ENCODE measurements at places on chromosomes 12 and 14.
A peak's percentile ranks its signal among the peaks of the same experiment; 100 is the strongest.

DNA sequence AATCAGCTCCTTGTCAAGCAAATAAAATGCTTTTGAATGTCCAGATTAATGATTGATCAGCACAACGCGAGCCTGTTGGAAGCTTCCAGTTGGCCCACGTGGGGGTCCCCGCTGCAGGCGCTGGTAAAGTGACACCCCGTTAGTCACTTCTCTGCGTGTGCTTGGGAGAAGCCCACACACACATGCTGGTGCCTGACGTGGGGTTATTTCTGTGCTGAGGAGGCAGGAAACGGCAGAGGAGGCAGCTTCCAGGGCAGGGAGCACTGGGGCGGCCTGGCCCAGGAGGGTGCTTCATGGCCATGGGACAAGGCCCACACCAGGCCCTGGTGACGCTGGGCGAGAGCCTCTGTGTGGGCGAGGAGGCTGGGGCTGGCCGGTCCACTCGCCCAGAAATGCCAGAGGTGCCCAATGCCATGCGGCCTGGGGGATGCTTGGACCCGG lies 101.5 kb downstream of the KIF26A start:
- DNase-seq, result no peak

- no peak for DNase-seq
Observed at GRCh38 chr14:105467942-105468471, 6.6 kb upstream of the CRIP2 start.

GRCh38 chr12:106428384-106428783 lies 70.8 kb downstream of the POLR3B start:
- DNase-seq, result no peak

DNA sequence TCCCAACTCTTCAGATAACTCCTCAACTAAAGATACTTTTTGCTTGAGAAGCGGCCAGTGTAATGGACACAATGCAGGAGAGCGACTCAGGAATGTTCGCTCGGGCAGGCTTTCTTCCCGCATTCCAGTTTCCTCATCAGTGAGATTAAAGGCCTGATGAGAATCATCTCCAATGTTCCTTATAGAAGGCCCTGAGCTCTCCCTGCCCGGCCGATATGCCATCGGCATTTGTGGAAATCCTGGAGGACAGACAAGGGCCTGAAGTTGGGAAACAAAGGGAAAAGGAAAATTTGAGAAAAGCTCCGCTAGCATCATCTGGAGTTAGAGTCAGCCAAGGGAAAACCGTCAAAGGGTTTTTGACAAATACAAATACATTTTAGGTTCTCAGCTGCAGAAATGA lies 38.0 kb upstream of the FOXN3 start:
- DNase-seq, result no peak

DNA sequence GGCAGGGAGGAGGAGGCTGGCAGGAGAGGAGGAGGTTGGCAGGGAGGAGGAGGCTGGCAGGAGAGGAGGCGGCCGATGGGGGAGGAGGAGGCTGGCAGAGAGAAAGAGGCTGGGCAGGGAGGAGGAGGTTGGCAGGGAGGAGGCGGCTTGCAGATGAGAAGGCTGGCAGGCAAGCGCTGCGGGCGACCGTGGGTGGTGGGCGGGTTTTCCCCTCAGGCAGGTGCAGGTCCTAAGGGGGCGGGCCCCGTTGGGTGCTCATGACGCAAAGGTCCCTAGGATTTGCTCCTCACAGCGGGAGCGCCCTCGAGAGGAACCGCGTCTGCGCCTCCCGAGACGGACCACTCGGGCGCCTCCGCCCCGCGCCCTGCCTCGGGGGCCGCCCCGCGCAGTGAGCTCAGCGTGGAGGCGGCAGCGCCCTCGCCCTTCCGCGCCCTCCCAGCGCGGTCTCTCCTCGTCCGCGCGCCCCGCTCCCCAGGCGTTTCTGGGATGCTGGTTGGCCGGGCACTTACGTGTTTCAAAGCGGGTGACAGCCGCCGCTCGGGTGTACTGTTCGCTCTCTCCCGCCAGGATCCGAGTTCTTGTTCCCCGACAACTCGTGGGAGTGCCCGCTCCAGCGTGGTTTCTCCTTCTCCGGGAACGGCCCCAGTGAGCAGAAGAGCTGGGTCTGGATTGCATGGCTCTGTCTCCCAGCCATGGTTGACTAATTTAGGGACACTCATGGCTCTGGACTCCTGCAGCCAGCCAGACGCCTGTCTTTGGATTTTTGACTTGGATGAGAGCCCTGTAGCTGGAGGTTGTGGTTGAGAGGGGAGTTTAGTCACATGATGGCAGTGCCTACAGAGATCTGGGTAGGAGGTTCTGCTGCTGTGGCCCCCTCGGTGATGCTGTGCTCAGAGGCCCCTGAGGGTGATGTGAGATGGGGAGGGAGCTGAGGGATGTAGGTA lies 64.1 kb upstream of the PPP4R3A start:
- peak; percentile 73 for DNase-seq

GRCh38 chr12:102063069-102063468 lies 1.3 kb upstream of the WASHC3 start:
- no peak for DNase-seq

- no peak for DNase-seq
Observed at GRCh38 chr12:19808371-19808770, 369.1 kb downstream of the AEBP2 start.

- peak; percentile 43 for DNase-seq
Observed at GRCh38 chr14:23364164-23365035, 572 bp downstream of the EFS start.

DNA sequence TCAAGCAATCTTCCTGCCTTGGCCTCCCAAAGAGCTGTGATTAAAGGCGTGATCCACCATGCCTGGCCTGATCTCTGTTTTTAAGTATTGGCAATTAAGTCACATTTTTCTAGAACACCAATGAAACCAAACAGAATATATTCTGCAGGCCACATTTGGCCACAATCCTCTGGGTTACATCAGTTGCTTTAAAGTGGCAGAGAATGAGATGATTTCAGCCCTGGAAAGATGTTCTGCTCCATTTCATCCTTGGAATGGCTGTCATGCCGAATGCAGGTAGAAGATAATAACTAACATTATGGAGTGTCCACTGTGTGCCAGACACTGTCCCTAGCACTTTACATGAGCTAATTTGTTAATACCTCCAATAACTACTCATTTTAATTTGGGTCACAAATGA lies 154.4 kb downstream of the PTPN11 start:
- no peak for DNase-seq

DNA sequence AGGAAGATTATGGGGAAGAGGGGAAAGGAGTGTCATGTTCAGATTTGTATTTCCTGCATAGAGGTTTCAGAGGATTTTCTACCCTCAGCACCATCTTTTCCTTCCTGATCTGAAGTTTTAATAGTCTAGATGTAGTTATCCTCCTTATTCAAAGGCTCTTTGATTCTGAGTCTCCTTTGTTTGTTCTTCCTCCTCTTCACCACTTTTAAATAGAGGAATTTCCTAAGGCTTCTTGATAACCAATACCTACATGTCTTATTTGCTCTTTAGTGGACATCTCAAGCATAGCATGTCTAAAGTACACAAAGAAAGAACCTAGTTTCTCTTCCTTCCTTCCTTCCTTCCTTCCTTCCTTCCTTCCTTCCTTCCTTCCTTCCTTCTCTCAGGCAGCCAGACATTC lies 8.3 kb downstream of the MGAT4C start:
- DNase-seq, result no peak

DNA sequence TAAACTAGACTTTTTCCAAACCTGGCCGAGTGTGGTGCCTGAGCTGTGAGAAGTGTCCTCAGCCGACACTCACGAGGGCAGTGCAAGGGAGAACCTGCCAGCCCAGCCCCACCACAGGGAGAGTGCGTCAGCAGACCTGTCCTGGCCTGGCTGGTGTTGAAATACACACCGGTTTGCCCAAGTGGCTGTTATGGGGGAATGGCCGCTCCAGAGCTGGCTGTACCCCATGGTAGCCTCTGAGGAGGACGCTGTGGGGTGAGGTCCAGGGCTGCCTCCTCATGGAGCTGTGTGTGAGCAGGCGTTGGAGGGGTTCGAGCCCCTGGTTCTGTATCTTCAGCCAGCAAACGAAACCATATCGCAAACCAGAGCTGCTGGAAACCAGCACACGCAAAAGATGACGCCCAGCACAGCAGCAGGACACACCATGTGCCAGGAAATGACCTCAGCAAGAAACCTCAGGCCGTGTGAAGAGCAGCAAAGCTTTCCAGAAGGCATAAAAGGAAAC lies 9.4 kb downstream of the ANKRD9 start:
- peak; percentile 83 for DNase-seq

DNA sequence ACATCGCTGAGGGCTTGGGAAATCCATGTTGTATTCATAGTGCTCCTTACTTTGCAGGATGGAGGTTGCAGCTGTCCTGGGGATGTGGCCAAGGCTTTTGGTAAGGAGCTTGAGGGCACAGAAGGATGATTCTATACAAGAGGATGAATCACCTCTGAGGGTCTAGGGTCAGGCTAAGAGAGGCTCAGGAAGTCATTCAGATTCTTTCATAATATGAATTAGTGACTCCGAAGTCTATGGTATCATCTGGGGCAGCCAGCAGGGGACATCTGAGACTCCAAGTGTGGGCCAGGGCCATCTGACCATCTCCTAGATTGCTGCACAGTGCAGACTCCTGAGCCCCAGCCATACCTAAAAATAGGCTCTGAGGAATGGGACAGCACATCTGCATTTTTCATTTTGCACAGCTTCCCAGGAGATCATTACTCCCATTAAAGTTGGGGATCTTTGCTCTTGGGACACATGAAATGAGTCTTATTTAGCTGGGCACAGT lies 4.8 kb downstream of the GMPR2 start:
- no peak for DNase-seq

DNA sequence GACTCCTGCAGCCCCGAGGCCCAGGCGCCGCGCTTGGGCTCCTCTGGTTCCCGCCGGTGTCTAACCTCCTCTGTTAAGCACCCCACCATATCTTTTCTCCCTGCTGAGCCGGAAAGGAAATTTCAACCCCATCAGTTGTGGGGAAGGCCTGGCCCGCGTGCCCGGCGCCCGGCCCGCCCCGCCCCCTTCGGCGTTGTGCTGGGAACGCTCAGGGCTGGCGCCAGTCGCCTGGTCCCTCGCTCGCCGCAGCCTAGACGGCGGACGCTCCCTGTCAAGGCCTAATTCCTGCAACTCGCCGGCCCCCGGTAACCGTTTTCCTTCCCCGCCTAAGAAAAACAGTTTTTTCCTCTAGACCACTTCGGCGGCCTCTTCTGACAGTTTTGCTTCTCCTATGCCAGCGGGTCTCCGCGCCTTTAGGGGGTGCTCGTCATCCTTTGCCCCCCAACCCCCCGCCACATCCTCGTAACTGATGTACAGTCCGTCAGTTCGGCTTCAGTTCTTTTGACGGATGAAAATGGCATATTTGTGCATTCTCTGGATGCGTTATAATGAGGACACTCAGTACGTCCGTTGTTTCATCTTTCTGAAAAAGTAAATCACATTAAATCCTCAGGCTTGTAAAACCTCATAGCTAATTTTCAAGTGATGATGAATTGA lies 506 bp upstream of the NAP1L1 start:
- peak; percentile 89 for DNase-seq

DNA sequence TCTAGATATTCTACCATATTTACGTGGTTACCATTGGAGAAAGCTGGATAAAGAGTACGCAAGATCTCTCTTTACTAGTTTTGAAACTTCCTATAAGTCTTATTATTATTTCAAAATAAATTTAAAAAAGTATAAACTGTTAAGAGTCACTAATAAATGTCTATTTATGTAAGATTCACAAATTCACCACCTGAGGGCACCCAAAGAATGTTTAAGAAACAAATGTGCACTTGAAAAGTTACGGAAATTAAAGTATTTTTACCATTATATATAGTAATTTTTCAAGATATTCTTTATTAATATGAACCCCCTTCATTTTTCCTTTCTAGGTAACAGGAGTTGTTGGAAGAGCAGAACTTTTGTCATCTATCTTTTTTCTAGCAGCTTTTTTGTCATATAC lies 11.9 kb downstream of the TMTC3 start:
- DNase-seq, result peak; percentile 29

- peak; percentile 94 for DNase-seq
Observed at GRCh38 chr14:93012951-93013719, 90.2 kb downstream of the CHGA start.

DNA sequence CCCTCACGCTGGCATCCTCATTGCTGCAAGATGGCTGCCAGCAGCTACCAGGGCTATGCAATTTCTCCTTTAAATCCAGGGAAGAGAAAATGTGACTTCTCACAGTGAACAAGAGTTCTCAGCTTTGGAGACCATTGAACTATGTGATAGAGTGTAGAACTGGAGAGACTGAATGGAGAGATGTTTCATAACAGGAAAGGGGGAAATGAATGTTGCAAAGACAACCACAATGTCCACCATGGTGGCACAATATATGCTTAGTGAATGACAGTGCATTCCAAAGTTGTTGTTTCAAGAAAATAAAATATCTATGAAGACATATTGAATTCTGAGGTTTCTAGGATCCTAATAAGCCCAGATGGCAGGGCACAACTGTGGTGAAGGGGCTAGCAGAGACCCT lies 13.2 kb upstream of the COCH start:
- no peak for DNase-seq

GRCh38 chr14:52860209-52860608 lies 68.8 kb upstream of the GNPNAT1 start:
- DNase-seq, result no peak

GRCh38 chr14:35991356-35991755 lies 165.2 kb downstream of the BRMS1L start:
- DNase-seq, result no peak
